ENCODE measurements at places on chromosomes 7 and 10.

DNA sequence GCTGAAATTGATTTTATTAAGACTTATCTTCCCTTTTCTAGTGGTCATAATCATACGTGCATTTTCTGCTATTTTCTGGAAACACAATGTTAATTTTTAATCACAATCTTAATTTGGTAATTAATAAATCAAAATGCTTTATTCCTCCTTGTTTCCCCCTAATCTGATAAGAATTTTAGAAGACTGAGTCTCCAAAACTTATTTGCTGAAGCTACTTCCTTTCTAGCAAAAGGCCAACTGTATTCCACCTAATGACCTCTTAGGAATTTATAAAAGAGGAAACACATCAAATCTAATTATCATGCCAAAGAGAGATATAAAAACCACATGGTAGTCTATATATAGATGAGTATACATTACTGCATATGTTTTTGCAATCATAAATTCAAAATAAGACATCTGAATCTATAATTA lies 140.6 kb downstream of the GNAI1 start:
- no peak for DNase-seq

DNA sequence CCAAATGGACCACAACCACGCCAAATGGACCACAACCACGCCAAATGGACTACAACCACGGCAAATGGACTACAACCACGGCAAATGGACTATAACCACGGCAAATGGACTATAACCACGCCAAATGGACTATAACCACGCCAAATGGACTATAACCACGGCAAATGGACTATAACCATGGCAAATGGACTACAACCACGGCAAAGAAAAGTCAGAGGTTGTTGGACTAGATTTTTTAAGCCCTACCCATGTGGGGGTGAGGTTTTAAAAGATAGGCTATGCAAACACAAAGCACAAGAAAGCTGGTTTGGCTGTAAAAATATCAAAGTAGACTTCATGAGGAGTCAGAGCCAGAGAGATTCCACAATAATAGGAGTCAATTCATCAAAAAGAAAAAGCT lies 55.8 kb downstream of the NCAPG2 start:
- no peak for DNase-seq

DNA sequence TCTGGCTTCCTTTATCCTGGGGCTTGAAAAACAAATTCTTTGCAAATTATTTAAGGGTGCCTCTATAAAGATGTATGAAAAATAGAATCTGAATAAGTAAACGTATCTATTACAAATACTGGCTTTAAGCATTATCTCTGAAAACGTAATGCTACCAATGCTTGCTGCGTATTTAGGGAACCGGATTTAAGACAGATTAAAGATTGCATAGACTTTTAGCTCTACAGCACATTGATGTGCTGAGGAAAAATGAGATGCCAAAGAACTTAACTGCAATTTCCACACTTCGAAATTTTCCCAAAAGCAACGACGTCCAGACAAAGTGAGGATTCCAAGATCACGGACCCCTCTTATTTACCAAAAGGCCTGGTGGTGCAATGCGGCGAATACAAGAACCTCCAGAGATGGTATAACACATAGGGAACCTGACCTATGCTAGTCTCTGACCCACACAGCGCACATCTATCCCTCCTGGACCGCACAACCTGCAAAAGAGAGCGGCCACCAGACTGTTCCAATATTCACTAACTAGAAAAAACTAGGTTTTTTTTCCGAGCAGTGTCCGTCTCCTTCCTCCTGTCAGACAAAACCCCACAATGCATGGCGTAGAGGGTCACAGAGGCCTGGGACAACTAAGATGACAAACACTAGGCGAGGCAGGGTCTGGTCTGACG lies 34.3 kb upstream of the PHF14 start:
- no peak for DNase-seq

DNA sequence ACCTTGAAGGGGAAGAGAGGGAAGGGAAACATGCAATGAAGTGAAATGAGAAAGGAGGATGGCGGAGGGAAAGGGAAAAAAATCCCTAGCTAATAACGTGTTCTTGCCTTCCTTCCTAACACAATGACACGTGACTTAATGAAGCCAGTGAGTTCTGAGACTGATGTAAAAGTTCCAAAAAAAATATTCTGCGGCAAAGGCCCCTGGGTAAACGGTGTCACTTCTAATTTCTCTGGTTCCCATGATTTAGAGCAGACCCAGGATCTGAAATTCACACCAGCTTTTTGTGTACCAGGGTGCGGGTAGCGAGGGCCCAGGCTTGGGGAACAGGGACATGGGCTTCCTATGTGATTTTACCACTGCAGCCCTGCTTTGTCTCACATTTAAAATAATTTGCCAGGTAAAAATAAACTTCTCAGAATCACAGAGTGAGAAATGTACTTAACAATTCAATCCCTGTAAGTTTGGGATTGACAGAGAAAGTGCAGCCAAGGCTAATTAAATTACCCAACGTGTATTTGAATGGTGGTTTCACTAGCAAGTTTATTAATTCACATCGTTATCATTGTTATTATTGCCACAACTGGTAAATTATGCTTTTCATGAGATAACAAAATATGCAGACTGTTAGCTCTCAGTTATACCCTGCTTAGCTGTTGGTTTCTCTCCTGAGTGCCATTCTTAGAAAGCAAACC lies 182.4 kb downstream of the SEM1 start:
- no peak for DNase-seq

- DNase-seq, result peak; percentile 35
Observed at GRCh38 chr10:16570731-16571130, 49.1 kb upstream of the C1QL3 start.

DNA sequence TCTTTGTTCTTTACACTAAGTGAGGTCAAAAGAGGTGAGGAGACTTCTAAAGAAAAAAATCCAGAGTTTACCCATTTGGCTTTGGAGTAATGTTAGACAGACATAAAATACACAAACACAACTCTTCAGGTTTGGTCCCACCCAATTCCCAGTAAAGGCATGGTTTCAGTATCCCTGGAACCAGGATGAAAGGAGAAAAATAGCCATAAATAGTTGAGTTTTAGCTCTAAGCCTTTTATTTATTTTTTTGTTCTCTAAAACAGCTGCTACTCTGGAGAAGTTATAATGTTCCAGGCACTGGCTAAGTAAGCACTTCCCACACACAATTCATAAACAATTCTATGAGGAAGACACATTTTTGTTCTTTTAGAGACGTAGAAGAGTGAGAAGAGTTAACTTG lies 4.0 kb downstream of the ABCB1 start:
- DNase-seq, result no peak

DNA sequence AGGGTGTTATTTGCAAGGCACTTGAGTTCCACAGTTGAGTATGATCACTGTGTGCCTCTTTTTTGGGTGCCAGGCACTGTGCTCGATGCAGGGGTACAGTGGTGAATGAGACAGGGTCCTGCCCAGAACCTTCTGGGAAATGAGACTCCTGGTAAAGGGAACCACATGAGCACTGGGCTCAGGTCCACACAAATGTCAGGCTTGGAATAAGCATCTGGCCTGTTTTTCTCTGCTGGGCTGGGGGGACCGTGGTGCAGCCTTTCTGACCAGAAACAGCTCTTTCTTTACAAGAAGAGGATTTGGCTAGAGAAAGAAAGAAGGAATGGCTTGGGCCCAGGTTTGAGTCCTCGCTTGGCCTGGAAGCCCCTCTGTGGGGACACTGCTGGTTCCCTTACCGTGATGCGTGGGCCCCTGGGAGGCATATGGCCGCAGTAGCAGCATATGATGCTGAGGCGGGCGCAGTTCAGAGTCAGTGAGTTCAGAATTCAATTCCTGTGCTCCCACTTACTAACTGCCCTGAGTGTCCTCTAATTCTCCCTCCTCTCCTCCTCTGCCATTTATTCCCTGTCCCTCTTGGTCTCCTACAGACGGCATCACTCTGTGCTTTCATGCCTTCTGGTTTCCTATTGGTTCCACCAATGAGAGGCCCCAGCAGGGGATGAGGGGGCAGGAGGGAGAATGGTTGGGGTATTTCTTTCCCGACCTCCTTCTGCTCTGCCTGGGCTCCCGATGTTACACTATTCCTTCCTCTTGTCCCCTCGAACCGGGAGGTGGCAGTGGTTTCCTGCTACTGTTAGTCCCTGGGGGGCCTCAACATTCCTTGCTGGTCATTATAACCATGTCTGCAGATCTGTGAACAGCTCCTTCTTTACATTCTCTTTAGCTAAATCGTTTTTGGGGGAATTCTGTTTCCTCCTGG lies 9.6 kb upstream of the KCP start:
- peak; percentile 9 for DNase-seq

GRCh38 chr10:75000748-75001321 lies 110.6 kb upstream of the SAMD8 start:
- DNase-seq, result peak; percentile 60

DNA sequence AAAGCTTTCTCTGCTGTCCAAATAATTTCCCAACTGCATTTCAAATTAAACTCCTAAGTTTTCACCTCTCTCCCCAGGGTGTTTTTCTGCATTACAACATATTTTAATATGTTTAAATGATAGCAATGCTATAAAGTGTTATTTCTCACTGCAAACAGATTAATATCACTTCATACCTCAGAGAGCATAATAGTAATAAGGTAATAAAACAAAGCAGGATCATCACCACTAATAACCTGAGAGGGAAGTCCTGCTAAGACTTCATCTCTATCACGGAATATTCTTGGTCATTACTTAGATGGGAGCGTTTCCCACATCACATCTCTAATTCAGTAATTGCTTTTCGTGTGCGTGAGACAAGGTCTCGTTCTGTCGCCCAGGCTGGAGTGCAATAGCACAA lies 168.8 kb downstream of the PARD3 start:
- no peak for DNase-seq

DNA sequence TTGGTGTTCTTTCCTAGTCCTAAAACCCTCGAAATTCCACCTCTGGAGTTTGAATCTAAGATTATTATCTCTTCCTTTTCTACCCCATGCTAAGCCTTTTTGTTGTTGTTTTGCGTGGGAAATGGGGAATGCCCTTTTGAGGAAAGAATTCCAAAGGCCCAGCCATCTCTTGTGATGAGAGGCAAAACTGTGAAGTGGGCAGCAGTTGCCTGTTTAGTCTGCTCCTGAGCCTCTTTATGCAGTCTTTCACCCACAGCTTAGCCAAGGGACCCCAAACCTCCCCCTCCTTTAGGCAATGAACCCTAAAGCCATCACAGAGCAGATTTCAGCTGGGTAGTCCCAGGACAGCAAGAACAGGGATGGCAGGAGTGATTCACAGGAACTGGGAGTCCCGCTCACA lies 95.5 kb downstream of the DNMBP start:
- DNase-seq, result no peak

DNA sequence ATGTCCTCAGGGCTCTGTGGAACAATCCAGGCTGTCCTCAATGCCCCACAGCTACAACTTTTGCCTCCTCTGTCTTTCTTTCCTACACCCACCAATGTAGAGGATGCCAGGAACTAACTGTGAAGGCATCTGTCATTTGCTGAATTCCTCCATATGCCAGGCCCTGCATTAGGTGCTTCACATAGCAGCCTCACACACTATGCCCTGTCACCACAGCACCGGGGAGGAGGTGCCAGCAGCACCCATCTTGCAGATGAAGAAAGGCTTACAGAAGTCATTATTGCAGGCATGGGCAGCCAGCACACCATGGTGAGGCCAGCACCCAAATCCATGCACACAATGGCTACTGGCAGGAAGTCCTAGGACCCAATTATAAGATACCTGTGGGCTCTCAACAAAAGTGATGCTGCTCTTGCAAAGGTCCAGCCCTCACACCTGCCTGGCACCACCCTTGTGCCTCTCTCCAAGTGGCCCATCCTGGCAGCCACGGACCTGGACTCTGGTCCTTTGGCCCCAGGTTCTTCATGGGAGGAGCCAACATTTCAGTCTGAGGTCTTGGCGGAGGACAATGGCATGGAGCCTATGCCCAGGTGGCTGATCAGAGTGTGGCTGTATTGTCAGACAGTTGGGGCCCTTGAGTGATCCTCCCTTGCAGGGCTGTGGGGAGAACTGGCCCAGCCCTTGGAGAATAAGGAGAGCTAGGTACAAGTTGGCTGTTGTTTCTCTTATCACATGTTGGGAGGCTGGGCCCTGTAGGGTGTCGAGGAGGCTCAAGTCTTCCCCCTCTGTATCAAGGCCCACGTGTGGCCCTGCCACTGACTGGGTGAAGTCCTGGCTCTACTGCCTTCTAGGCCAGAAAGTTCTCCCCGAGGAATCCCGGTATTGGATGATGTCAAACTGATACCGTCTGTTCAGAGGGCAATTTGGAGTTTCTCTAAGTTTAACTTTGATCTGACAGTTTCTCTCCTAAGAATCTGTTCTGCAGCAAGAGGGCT lies 14.4 kb upstream of the MYL7 start:
- no peak for DNase-seq

- DNase-seq, result no peak
Observed at GRCh38 chr7:30351286-30351685, 66.9 kb downstream of the ZNRF2 start.

- no peak for DNase-seq
Observed at GRCh38 chr10:113980408-113981087, 63.1 kb upstream of the ADRB1 start.

- DNase-seq, result no peak
Observed at GRCh38 chr10:30531751-30532530, 97.6 kb downstream of the LYZL2 start.
